Activated naive CD4-positive, alpha-beta T cell (primary cell): ENCODE measurements at places on chromosomes 5 and 9.

DNA sequence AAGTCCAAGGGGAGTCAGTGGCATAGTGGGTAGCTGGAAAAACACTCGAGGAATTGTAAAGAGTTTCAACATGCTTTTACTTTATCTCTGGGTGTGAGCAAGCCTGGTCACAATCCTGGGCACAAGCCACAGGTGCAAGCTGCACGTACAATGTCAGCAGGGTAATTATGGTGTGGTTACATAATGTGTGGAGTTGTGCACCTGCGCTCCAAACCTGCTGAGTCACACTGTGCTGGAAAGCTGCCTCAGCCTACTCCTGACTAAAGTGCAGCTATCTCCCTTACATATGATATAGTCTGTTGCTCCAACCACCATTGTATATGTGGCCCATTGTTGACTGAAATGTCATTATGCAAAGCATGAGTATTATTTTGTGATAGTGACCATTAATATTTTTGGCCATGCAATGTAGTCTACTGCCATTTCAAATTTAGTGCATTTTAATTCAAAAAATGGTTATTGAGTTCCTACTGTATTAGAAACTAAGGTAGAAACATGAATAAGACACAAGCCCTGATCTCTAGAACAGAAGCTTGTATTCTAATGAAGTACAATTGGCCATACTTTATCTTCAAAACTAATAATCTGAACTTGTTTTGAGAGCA, 160.9 kb upstream of the SLC30A5 start:
- no peak for DNase-seq

GRCh38 chr9:14314929-14315874, 1.3 kb upstream of the NFIB start:
- no peak for DNase-seq

DNA sequence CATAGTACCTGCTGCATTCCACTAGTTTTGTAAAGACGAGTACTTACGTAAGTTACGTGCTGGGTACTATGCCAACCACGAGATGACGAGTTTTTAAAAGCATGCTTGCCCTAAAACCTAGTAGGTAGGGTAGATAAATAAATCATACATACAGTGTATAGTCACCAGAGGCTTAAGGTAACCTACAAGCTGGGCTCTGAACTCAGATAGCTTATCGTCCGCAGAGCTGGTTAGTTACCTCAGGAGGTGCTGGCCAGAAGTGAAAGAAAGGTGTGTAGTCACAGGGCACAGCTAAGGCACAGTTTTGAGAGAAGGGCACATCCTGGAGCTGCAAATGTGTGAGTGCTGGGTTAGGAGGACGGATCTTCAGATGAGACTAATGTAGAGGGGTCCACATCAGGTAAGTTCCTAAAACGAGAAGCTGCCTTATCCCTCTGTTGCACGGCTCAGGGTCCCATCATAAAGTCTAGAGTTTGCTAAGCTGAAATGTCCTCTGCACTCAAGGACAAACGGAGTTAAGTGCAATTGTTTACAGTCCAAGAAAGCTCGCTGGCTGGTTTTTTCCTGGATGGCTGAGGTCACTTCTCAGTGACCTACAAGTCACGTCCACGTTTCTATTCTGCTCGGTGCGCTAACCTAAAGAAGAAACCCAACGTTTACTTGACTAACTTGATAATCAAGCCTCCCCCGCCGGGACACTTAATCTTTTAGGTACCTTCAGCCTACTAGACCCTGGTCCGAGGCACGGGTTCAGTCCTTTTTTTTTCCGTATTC, 1.1 kb upstream of the SNX24 start:
- no peak for DNase-seq

- DNase-seq: no peak
Observed at GRCh38 chr9:121059998-121060636, 10.0 kb upstream of the C5 start.
